ENCODE measurements at places on chromosomes 11 and 22.

GRCh38 chr11:36239636-36240035 lies 49.6 kb downstream of the COMMD9 start:
- DNase-seq = no peak

DNA sequence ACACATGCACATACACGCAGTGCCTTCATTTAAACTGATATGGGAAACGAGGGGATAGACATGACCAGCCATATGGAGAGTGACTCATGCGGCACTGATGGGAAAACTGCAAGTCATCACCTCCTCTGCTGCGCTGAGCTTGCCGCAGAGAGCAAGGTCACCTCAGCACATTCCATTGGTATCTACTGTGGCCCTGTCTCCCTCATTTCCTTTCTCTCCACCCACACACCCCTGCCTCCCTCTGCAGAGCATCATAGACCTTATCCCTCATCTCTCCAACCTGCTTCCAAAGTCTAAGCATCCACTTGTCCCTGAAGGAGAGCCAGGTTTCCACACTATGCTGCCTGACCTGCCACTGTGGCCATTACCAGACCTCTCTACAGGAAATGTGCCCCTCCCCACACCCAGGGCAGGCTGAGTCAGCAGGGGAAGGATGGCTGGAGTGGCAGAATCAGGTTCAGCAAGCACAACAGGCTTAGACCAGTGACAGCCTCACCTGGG lies 116.9 kb upstream of the SNX19 start:
- peak; percentile 23 for DNase-seq

DNA sequence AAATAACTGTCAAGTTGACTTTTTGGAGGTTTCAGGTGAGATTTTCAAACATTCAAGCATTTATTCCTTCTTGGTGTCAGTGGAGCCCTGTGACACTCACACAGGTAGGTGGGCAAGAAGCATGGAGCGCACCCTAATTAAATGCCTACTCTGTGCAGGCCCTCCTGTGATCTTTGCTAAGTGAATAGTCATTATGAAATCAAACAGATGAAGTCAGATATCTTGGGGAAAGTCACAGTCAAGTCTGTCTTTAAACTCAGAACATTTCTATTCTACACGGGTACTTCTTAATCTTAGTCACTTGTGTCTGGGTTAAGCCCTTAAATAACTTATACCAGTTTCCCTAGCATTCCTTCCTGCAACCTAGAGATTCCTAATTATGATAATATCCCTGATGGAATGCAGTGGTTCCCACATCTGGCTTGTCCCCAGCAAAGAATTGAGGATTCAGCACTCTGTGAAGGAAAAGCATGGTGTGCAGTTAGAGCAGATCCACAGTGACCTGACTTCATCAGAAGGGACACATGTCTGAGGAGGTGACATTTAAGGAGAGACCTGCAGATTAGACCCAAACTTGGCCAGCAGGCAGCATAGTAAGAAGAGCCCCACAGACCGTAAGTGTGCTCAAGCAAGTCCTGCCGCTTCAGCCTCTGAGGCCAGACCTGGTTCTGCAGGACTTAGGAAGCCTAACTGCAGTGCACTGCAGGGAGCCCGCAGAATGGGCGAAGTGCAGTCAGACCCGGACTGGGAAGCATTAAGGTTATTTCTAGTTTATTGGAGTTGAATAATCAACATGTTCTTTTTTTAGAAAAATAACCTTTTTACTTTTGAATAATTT lies 85.3 kb upstream of the GAL start:
- DNase-seq = no peak

DNA sequence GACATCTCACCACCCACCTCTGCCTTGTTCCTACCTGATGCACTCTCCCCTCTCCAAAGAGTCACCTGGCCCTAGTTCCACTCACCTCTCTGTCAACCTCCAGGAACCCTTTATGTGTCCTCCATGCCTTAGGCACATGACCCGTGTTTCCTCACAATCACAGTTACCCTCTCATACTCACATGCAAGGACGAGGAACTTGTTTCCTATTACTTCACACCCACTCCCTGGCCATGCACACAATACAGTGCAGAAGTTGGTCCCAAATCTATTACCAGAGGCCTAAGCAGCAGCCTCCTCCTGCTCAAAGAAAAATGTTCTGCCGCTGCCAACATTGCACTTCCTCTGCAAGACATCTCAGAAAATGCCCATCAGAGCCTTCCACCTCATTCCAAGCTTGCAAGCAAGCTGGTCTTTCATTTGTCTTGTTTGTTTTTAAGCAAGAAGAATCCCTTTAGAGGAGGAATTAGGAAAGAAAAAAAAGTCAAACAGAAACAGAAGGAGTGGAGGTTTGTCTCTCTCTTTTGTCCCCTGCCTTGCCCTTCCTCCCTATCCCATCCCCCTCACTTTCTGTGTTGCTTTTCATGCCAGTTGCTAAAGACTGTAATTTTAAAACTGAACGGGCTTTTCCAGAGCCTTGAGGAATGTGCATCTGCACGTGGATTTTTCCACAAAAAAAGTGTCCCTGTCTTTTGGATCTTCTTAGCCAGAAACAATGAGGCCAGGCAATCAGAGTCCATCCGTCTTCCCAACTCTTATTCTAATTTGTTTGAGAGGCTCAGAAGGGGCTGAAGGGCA lies 63.4 kb downstream of the KCNJ1 start:
- no peak for DNase-seq

DNA sequence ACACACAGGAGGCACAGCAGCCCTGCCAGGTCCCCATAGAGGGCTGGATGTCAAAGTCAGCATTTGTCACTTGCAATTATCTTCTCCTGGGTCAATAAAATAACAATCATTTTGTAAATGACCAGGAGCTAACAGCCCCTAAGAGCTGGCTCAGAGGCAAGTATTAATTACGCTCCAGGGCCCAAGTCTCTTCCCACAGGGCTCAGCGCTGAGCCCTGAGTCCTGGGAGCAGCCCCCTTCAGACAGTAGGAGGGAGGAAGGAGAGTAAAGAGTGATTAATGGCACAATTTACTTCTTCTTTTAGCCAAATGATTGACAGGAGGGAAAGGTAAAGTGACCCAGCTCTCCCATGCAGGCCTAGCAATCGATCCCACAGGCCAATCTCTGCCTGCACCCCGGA lies 99.0 kb upstream of the DRD2 start:
- DNase-seq = no peak

DNA sequence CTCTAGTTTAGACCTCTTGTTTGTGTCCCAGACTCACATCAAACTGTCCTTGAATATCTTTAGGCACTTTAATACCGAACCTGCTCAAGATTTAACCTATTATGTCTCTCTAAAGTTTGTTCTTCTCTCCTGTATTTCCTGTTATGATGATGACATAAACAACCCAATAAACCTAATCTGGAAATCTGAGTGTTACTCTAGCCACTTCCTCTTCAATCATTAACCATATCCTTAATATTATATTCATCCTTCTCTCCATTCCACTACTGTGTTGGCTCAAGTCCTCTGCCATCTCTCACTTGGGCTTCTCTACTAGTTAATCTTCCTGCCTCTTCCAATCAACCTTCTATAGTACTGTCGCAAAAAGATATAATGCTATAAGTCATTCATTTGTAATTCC lies 36.0 kb downstream of the COPB1 start:
- DNase-seq = no peak

DNA sequence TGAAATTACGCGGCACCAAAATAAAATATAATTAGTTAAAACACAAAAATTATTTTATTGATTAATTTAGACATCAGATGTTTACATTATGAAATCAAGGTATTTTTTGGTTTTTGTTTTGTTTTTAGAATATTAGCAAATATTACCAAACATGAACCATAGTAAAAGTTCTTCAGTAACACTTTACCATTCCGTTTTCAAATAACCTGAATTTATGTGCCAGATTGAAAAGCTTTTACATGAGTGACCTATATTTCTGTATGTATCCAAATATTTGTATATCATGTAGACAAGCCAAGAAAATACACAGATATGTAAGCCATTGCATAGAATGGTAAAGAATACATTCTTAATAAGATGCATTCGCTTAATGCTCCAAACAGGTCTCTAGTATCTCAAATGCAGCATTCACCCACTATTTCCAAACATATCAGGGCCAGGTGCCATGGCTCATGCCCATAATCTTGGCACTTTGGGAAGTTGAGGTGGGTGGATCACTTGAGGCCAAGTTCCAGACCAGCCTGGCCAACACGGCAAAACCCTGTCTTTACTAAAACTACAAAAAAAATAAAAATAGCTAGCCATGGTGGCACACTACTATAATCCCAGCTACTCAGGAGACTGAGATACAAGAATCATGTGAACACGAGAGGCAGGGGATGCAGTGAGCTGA lies 102.4 kb upstream of the SERPIND1 start:
- DNase-seq = no peak

DNA sequence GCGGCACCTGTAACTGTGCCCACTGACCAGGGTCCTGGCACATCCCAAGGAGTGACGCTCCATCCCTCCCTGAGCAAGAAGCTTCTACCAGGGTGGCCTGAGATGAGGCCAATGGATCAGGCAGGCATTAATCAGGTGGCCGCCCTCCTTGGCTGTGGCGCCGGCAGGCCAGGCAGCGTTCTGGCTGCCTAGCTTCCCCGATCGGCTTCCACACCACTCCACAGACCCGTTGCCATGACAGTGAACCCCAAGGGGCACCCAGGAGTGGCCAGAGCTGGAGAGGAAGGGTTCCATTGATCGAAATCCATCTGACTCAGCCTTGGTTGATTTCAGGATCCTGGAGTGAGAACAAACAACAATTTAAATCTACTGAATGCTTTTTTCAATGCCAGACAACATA lies 20.5 kb downstream of the LRRC55 start:
- DNase-seq = no peak

- DNase-seq = peak; percentile 66
Observed at GRCh38 chr11:125441648-125442410, 54.2 kb downstream of the FEZ1 start.

DNA sequence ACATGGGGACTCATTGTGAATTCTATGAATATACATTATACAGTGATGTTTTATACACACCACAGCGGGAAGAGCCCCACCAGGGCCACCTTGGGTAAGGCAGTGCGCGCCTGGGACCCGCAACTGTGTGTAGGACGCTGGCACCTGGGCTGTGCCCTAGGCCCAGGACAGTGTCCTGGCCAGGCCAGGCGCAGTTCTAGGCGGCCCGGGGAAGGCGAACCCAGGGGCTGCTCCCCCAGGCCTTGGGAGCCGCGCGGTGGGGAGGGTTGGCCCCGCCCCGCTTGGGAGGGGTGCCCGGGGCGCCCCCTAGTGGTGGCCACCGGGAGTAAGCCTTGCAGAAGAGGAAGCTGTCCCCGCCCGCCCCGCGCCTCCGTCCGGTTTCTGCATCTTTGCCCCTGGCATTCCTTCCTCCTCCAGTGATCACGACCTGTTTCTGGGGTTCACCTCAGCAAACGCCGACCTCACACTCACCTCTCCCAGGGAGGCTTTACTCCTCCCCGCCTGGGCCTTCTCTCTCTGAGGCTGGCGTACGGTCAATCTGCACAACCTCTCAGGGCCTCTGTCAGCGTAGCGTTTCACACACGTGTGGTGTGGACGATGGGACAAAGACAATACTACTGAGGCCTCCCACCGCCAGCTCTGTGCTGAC lies 9.5 kb upstream of the EHD1 start:
- DNase-seq = peak; percentile 95

DNA sequence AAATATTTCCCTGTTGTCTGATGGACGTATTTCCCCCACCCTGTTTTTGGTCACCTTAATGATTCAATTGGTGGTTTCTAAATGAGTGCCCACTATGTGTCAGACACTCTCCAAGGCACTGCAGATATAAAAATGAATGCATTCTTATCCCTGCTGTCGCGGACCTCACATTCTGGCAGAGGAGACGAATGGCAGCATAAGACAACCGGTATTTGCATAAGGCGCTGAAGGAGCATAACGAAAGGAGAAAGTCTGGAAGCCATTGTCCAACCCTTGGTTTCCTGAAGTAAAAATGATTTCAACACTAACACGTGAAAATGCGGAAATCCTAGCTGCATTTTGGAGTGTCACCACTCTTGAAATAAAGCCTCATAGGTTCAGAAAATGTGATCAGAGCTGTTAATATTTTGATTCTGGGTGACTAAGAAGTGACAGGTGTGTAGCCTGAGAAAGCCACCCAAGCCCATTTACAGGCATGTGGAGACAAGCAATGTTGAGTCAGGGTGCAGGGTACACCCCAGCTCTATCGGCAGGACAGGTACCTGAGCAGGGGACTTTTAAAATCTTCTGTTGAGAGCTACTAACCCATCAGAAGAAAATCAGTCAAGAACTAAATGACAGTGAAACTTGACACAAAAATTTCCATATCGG lies 10.1 kb upstream of the GAB2 start:
- no peak for DNase-seq

GRCh38 chr11:75563978-75564552 lies 2.0 kb downstream of the SERPINH1 start:
- DNase-seq = peak; percentile 70

GRCh38 chr11:133900176-133901105 lies 55.1 kb upstream of the SPATA19 start:
- DNase-seq = no peak

DNA sequence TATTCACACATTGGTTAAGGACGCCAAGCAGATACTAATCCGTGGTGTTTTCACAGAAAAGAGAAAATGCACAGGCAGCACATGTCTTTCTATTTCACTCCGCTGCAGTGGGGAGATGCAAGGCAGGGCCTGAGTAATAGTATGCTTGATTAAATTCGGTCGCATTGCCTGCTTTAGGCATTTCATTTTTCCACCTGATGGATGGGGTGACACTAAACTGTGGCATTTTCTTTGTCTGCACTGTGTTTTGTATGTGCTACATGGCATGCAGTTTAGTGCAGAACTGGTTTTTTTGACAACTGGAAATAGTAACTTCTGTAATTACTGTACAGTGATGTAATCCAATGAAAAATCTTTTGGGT lies 94.9 kb downstream of the SLC17A6 start:
- DNase-seq = no peak

DNA sequence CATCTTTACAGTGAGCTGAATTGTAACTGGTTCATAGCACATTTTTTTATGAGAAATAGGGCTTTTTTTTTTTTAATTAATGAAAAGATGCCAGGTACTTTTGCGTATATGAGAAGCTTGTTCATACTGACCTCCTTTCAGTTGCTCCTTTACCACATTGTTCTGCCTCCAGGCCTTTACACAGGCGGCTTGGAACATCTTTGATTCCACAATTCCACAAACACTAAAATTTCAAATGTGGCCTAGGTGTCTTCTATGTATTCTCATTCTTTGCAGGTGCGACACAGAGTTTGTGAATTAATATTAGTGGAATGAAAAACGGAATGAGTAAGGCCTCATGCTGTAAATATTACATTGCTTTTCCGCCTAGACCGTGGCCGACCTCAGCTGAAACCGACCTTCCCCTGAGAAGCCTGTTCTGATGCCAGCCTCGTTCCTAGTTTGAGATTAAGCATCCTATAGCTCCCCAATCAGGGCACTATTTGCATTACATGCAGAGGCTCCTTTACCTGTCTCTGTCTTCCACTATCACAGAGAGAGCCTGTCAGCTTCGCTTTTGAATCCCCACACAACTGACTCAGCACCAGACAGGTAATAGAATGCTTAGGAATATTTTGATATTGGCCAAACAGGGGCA lies 125.8 kb downstream of the LDLRAD3 start:
- peak; percentile 44 for DNase-seq

GRCh38 chr22:31345331-31346254 lies 553 bp downstream of the PATZ1 start:
- peak; percentile 92 for DNase-seq

GRCh38 chr11:7020183-7020917 lies at the start of the genes NLRP14 and ZNF214:
Gene NLRP14 (plus strand): TSS chr11:7020479. CDS start chr11:7038587, 18,108 bp downstream.
Gene ZNF214 (minus strand): TSS chr11:7020346. CDS start chr11:7002835, 17,511 bp downstream.
- peak; percentile 98 for DNase-seq

GRCh38 chr11:75503531-75504099 lies 22.1 kb downstream of the GDPD5 start:
- no peak for DNase-seq

- no peak for DNase-seq
Observed at GRCh38 chr11:24738972-24739371, 242.1 kb downstream of the LUZP2 start.

Measured in iPS-NIHi11 (cell line).